Lung (tissue), 17 donors: ENCODE measurements at places on chromosomes 11 and 22. TPM values are rescaled to one million over a fixed set of nuclear protein-coding genes. Genes with fewer than 3 reads are reported as not detected.
A peak's percentile ranks its signal among the peaks of the same experiment; 100 is the strongest.

- H3K27me3 ChIP-seq = no peaks in the 10 kb centered on the region
- H3K36me3 ChIP-seq = no peaks in the 10 kb centered on the region
- H3K4me1 ChIP-seq = peaks cover 17% of the 10 kb centered on the region
- H3K27ac ChIP-seq = peak overlapping the region; percentile 84
- DNase-seq = no peak
These were observed 43.8 kb downstream of the CELF1 start for GRCh38 chr11:47509077-47509536.

DNA sequence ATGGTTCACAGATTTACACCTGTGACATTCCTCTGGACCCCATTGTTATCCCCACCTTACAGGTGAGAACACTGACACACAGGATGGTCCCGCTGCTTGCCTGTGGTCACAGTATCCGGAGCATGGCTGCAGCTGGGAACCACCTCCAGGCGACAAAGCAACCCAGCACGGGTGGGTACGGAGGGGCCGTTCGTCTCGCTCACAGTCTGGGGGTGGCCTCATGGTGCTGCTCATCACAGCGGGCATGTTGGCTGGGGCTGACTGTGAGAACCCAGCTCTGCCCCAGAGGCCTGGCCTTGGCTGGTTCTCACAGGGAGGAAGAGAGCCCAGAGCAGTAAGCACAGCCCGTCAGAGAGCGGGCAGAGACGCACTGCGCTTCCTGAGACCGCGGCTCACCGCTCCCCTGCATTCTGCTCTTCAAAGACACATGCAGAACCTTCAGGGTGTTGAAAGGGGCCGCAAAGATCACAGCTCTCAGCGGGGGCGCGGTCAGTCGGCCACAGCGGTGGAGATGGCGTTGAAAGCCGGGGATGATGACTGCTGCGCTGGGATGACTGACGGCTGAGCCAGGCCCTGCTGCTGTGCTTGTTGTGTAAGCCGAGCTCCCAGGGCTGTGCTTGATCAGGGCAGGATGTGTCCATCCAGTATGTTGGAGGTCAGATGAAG lies 423.0 kb downstream of the BRD1 start:
- DNase-seq = no peak
- H3K4me3 ChIP-seq = no peak overlapping the region
- no peaks in the 10 kb centered on the region for H3K4me1 ChIP-seq
- peaks cover 2% of the 10 kb centered on the region for H3K27me3 ChIP-seq

DNA sequence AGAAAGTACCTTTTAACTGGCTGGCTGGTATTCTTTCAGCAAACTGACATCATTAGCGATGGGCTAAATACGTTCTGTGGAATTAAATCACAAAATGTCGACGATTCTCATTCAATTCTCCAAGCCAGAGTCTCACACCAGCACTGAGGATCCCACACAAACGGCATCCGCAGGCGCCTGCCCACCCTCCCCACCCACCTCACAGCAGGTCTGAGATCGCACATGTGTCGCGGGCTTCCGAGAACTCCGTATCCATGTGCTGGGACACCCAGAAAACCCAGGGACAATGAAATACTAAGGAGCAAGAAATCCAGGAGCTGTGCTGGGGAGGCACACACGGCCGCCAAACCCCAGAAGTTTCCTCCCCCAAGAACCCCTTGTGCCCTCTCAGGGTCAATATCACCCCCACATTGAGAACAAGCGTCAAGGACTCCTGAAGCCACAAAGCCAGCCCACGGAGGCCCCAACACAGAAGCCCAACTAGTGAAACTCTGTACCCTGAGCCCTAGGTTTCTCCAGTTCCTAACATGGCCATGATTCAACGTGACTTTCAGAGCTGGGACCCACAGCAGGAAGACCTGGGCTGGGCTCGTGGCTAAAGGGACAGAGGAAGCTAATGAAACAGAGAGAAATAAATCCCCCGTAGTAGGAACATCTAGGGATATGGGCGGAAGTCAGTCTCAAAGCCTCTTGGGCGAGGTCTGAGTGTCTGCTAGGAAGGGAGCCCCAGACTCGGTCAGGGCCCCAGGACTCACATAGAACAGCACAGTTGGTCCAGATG lies 8.0 kb downstream of the TOLLIP start:
- no peak for DNase-seq
- peaks cover 20% of the 10 kb centered on the region for H3K36me3 ChIP-seq
- H3K4me1 ChIP-seq = peaks cover 2% of the 10 kb centered on the region

GRCh38 chr11:6326303-6326702 lies 6.0 kb upstream of the CAVIN3 start:
- peaks cover 9% of the 10 kb centered on the region for H3K4me1 ChIP-seq
- H3K36me3 ChIP-seq = no peaks in the 10 kb centered on the region
- no peak overlapping the region for H3K4me3 ChIP-seq
- no peak for DNase-seq
- H3K27me3 ChIP-seq = no peaks in the 10 kb centered on the region

GRCh38 chr11:71458146-71459070 lies 5.4 kb downstream of the NADSYN1 start:
- no peak overlapping the region for H3K27ac ChIP-seq
- H3K36me3 ChIP-seq = peaks cover 13% of the 10 kb centered on the region
- peaks cover 4% of the 10 kb centered on the region for H3K4me1 ChIP-seq
- no peaks in the 10 kb centered on the region for H3K27me3 ChIP-seq
- no peak for DNase-seq
- H3K4me3 ChIP-seq = no peak overlapping the region

DNA sequence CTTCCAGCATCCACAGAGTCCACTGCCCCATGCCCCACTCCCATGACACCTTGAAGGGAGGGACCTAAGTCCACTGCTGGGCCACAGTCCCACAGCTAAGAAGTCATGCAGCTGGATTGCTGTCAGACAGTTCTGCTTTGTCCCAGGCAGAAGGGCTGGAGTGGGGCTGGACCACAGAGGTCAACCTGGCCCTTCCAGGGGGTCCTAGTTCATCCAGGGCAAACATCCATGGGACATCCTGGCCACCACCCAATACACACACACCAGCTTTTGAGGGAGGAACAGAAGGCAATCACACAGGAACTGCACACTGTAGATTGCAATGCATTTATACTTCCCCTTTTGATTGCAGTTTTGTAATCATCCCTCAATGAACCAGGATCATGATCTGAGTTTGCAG lies 11.3 kb upstream of the APOL4 start:
- no peak overlapping the region for H3K4me3 ChIP-seq
- H3K36me3 ChIP-seq = no peaks in the 10 kb centered on the region
- H3K27ac ChIP-seq = peak overlapping the region; percentile 48
- no peak for DNase-seq

- no peaks in the 10 kb centered on the region for H3K4me1 ChIP-seq
- no peak overlapping the region for H3K4me3 ChIP-seq
These were observed 9.1 kb upstream of the TAGLN start for GRCh38 chr11:117189941-117190544.

DNA sequence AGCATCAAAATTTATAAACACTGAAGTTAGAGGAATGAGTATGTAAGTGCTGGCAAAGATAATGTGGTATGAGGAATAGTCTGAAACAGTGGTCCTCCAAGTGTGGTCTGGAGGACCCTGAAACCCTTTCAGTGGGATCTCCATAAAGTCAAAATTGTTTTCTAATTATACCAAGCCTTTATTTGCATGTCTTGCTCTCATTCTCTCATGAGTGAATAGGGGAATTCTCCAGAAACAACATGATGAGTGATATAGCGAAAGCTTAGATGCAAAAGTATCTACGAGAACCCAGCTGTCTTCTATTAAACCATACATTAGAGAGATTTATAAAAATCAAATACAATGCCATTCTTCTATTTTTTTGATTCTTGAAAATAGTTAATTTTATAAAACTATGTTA lies 145.0 kb upstream of the RAG2 start:
- H3K4me3 ChIP-seq = no peak overlapping the region
- no peaks in the 10 kb centered on the region for H3K4me1 ChIP-seq
- H3K27ac ChIP-seq = no peak overlapping the region
- H3K27me3 ChIP-seq = no peaks in the 10 kb centered on the region
- no peaks in the 10 kb centered on the region for H3K36me3 ChIP-seq
- no peak for DNase-seq

DNA sequence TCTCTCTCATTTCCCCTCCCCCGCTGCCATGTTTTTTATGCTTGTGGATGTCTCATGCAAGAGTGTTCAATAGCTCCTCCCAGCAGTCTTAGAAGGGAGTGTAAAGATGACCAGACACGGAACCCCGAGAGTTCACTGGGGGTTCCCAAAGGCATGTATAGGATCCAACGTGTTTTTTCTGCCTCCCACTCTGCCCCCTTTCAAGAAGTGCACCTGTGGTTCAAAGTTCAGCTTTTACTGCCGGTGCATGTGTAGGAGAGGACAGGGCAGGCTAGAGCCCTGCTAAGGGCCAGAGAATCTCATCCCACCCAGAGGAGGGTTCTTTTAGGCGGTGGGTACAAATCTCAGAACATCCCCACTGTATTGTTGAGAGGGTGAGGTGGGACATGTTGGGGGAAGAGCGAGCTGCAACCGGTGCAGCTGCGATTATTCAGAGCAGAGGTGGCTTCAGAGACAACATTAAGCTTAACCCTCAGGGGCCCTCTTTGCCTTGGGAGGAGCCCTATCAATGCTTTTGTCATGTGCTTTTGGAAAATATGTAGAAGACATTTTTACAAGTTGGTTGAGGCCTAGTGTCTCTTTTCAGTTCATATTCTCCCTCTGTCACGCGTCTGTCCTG lies 14.5 kb downstream of the MIF start:
- H3K36me3 ChIP-seq = no peaks in the 10 kb centered on the region
- no peak for DNase-seq
- no peak overlapping the region for H3K27ac ChIP-seq

GRCh38 chr11:127195501-127196120 lies 195.0 kb upstream of the KIRREL3 start:
- no peak overlapping the region for H3K27ac ChIP-seq
- peaks cover 2% of the 10 kb centered on the region for H3K4me1 ChIP-seq
- no peaks in the 10 kb centered on the region for H3K27me3 ChIP-seq

DNA sequence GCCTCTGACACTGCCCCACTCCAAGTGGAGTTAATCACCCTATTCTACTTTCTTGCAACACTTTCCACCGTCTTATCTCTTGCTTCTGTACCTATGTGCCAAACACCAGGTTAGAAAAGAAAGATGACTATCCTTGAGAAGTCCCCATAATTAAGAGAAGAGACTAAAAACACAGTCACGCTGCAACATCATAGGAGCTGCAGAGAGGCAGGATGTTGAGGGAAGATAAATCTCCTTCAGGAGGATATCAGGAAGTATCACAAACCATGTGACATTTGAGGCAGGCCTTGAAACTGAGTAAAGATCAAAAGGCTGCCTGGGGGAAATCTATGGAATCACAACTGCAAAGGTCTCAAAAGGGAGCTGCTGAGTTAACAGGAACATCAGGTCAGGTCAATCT lies 24.8 kb downstream of the GAB2 start:
- no peaks in the 10 kb centered on the region for H3K36me3 ChIP-seq
- no peaks in the 10 kb centered on the region for H3K27me3 ChIP-seq
- no peak for DNase-seq

Gene FGF4
- total RNA-seq = not detected

Gene ANKK1
- 1.1 TPM for total RNA-seq

Gene KIAA0930
- 25.9 TPM for total RNA-seq
